ENCODE measurements at places on chromosomes 12 and 14. TPM values are rescaled to one million over a fixed set of nuclear protein-coding genes. Genes with fewer than 3 reads are reported as not detected.

The C1S gene
- polyA plus RNA-seq, result 143 TPM

The INSM2 gene
- polyA plus RNA-seq, result not detected

The AQP6 gene
- polyA plus RNA-seq, result not detected

The ZNF384 gene
- 41.8 TPM for polyA plus RNA-seq

The MUCL1 gene
- not detected for polyA plus RNA-seq

The CHGA gene
- polyA plus RNA-seq, result 86.5 TPM

- H3K36me3 ChIP-seq, result no peaks in the 10 kb centered on the region
- H3K4me3 ChIP-seq, result no peak overlapping the region
- DNase-seq, result no peak
These were observed 8.7 kb downstream of the POLE2 start for GRCh38 chr14:49679271-49679670.

DNA sequence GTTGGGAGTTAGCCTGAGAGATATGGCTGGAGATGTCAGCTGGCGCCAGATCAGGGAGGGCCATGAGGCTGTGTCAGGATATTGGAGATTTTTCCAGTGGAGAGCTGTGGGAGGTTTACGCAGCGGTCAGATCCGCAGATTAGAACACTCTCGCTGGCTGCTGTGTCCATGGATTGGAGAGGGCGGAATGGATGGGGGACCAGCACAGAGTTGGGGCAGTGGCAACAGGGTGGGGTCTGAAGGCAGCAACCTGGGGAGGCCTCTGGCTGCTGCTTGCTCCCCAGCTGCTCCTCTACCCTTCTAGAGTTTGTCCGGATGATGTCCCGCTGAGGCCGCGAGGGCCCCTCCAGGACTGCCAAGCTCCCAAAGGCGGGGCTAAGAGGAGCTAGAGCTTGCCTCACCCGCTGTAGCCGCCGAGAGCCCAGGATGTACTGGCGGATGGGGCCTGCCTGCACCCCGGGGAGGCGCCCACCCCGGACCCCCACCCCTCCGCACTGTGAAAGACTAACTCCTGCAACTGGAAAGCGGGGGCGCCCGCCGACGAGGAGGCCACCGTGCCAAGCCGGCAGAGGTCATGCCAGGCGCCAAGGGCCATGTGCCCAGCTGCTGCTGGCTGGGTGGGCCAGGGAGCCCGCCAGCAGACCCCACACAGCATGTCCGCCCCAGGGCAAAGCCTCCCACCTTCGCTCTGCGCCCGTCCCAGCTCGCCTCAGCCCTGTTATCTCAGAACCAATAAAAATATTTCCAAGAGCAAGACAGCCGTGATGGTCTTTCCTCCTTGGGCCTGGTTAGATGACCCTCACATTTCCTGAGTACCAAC lies 20.2 kb upstream of the MLEC start:
- no peaks in the 10 kb centered on the region for H3K4me1 ChIP-seq
- H3K36me3 ChIP-seq, result no peaks in the 10 kb centered on the region
- H3K27me3 ChIP-seq, result no peaks in the 10 kb centered on the region
- no peak overlapping the region for H3K27ac ChIP-seq
- no peak overlapping the region for H3K4me3 ChIP-seq

- H3K4me1 ChIP-seq, result no peaks in the 10 kb centered on the region
- no peaks in the 10 kb centered on the region for H3K36me3 ChIP-seq
- H3K27ac ChIP-seq, result no peak overlapping the region
- H3K27me3 ChIP-seq, result no peaks in the 10 kb centered on the region
These were observed 22.5 kb downstream of the SDS start for GRCh38 chr12:113381220-113381619.

- H3K27ac ChIP-seq, result no peak within 1 kb of the TSS
- DNase-seq, result no peak
- no peaks in the 10 kb centered on the region for H3K27me3 ChIP-seq
- no peaks in the 10 kb centered on the region for H3K4me1 ChIP-seq
- H3K4me3 ChIP-seq, result no peak within 1 kb of the TSS
- no peaks in the 10 kb centered on the region for H3K36me3 ChIP-seq
These were observed at the start of gene MFAP5 for GRCh38 chr12:8662593-8662992. MFAP5 (minus strand) TSS chr12:8662826; CDS start chr12:8662104, 722 bp downstream.

DNA sequence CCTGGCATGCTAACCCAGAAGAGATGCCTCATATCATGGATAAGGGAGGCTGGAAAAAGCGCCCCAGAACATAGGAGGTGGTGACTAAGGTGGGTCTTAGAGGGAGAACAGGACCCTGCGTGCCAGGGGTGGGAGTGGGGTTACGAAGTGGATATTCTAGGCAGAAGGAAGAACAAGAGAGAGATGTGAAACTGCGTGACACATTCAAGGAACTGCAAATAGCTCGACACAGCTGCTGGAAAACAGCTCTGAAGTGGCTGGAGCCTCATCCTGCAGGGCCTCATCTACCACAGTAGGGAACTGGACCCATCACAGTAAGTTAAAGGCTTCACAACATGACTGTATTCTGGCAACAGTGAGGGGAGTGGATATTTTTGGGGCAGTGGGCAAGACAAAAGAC lies 61.1 kb downstream of the RNF34 start:
- H3K27me3 ChIP-seq, result no peaks in the 10 kb centered on the region
- no peak overlapping the region for H3K27ac ChIP-seq
- H3K4me3 ChIP-seq, result no peak overlapping the region
- no peaks in the 10 kb centered on the region for H3K36me3 ChIP-seq
- DNase-seq, result no peak

- peaks cover 30% of the 10 kb centered on the region for H3K4me1 ChIP-seq
- no peaks in the 10 kb centered on the region for H3K27me3 ChIP-seq
- H3K27ac ChIP-seq, result peak overlapping the region; percentile 87
- H3K4me3 ChIP-seq, result no peak overlapping the region
These were observed 99.6 kb downstream of the DYRK2 start for GRCh38 chr12:67747869-67748742.
